Right lung (tissue), 10 donors: ENCODE measurements at places on chromosomes 1 and 21. TPM values are rescaled to one million over a fixed set of nuclear protein-coding genes. Genes with fewer than 3 reads are reported as not detected.

DNA sequence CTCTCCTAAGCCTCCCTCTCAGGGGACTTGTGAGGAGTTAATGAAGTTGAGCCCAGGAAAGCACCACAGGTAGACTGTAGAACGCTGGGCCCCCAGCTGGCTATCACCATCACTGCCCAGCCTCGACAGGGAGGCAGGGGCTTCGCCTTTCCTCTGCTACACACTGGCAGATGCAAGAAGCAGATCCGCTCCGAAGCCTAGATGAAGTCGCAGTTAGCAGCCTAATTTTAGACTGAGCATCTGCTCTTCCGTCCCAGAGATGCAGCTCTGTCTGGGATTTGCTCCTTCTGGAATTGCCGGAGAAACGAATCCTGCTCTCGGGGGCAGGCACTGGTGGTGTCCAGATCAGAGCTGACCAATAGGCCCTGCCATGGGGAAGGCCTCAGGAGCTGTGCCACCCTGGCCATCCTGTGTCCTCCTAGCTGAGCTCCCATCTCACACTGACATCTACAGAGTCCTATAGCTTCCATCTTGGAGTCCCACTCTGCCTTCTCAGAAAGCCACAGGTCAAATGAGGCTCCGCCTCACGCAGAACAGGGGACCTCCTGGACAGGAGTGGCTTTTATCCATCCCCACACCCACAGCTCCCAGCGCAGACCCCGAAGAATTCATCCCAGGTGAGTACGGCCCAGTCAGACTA, 186.8 kb upstream of the EDN2 start:
- DNase-seq = no peak

GRCh38 chr1:203839081-203839480, 22.3 kb upstream of the SNRPE start:
- DNase-seq = no peak

- no peak for DNase-seq
Observed at GRCh38 chr1:43452789-43453441, 816 bp downstream of the HYI start.

- no peak for DNase-seq
Observed at GRCh38 chr1:39474810-39475209, 16.6 kb upstream of the BMP8A start.

DNA sequence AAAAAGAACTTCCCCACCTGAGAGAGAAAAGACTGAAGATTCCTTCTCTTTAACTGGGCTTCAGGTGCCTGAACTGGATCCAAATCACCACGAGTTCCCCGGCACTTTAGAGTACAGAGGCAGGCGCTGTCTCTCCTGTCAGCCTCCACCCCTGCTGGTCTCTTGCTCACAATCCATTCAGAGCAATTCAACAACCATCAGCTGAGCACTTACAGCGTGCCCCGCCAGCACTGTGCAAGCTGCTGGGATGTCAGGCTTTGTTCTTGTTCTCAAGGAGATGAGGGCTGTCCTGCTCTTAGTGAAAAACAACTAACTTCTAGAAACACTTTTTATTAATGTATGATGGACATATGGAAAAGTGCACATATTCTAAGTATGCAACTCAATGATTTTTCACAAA, 68.7 kb upstream of the VAMP3 start:
- no peak for DNase-seq

GRCh38 chr1:228648647-228649383, 86.5 kb upstream of the RHOU start:
- DNase-seq = no peak

- no peak for DNase-seq
Observed at GRCh38 chr1:110579460-110579859, 26.7 kb downstream of the KCNA2 start.

- DNase-seq = no peak
Observed at GRCh38 chr1:231921646-231922345, 295.2 kb downstream of the DISC1 start.

- no peak for DNase-seq
Observed at GRCh38 chr1:184033711-184034167, 3.8 kb downstream of the COLGALT2 start.

GRCh38 chr1:231284441-231284840, 43.4 kb downstream of the GNPAT start:
- no peak for DNase-seq

Gene LCE1F
- not detected for polyA plus RNA-seq

DNA sequence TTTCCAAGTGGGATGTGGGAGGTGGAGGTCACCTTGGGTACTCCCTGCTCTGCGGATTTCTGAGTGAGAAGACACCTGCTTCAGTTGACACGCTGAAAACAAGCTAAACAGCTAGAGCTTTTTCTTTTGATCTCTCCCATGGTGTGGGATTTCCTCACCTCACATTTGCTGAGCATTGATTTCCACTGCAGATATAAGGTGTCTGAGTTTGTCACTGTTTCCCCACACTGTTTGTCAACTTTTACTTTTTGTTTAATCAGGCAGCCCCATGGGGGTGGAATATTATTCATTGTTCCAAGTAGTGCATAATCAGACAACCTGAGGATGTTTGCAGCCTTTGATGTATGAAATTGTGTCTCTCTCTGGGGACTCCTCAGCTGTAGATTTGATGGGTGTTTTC, 49.5 kb downstream of the FASLG start:
- no peak for DNase-seq

GRCh38 chr1:246434335-246434734, 72.7 kb downstream of the SMYD3 start:
- DNase-seq = no peak

Gene HSD11B1
- 9.0 TPM for polyA plus RNA-seq

DNA sequence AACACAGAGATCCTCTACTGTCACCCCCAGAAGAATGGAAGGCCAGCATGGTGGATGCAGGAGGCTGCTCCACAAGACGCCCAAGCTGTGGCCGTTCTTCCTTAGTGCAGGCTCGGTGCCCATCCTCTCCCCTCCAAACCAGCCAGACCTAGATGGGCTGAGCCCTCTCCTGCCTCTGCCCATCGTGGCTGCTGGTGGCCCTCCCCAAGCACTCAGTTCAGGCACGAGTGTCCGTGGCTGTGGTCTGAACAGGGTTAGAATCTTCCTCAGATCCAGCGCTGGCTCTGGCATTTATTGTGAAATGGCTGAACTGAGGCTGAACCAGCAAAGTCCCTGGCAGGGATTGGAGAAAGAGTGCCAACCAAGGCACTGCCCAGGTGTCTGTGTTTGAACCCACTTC, 59.5 kb downstream of the TRIM11 start:
- no peak for DNase-seq

Gene VCAM1
- polyA plus RNA-seq = 31.1 TPM

DNA sequence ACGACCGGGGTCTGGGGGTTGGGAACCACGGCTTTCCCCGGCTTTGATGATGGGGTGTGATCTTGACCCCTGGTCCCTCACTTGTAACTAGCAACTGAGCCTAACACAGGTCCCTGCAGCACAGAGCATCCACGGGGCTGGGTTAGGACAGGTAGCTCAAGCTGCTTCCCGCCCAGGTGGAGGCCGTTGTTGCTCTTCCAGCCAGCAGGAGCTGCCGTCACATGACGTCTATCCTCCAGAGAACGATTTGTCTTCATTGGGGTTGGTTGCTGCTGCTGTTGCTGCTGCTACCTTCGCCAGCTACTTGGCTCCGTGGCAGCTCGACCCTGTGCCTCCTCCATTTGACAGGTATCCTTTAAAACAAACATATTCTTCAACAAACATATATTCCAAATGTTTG, 74.3 kb upstream of the ADAR start:
- DNase-seq = no peak

- DNase-seq = no peak
Observed at GRCh38 chr1:60274422-60275290, 201.1 kb upstream of the C1orf87 start.

Gene ATP8B2
- 28.3 TPM for polyA plus RNA-seq

DNA sequence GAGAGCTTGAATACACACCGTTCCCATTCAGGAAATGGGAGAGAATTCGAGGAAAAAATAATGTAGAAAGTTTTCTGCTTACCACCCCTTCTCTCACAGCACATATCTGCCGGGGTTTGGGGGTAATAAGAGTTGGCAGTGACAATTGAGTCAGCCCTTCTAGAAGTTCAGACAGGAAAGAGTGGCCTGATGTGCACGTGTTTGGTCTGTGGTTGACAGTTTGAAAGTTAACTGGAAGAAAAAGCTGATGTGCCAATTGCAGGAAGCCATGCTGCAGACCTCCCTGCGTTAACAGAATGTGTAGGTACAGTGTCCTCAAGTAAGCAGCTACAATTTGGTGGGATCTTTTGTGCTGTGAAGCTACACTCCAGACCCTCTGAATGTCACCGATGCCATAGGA, 50.9 kb downstream of the DHX9 start:
- no peak for DNase-seq
